NCI-H526 treated with DMSO at 0.1 percent for 48 hours (cell line): ENCODE measurements at places on chromosomes 4 and X.

- DNase-seq: no peak
Observed at GRCh38 chr4:100679926-100680325, 162.1 kb upstream of the EMCN start.

- DNase-seq: no peak
Observed at GRCh38 chr4:118363166-118363565, 10.4 kb upstream of the PRSS12 start.

DNA sequence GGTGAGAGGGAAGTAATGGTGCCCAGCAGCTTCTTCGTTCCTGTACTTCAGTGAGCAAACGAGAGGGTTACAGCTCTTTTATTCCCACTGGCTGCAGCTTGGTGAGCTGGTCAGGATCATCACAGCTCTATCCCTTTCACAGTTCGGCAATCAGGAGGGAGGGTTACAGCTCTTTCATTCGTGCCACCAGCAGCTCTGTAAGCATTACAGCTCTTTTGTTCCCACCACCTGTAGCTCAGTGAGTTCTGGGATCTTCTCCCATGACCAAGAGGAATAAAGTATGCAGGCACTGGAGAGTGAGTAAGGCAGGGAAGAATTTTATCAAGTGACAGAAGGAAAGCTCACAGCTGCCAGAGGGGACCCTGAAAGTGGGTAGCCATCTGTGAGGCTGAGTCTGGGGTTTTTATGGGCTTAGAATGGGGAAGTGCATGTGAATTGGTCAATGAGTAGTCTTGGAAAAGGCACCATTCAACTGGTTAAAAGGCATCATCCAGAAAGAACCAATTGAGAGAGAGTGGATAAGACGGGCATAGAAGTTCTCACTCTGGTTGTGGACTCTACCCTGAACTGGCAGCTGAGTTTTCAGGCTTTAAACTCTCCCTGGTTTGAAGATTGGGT is 123.7 kb downstream of the COX18 start:
- DNase-seq: no peak

GRCh38 chr4:182346675-182347375 is 103.6 kb downstream of the TENM3 start:
- DNase-seq: no peak

DNA sequence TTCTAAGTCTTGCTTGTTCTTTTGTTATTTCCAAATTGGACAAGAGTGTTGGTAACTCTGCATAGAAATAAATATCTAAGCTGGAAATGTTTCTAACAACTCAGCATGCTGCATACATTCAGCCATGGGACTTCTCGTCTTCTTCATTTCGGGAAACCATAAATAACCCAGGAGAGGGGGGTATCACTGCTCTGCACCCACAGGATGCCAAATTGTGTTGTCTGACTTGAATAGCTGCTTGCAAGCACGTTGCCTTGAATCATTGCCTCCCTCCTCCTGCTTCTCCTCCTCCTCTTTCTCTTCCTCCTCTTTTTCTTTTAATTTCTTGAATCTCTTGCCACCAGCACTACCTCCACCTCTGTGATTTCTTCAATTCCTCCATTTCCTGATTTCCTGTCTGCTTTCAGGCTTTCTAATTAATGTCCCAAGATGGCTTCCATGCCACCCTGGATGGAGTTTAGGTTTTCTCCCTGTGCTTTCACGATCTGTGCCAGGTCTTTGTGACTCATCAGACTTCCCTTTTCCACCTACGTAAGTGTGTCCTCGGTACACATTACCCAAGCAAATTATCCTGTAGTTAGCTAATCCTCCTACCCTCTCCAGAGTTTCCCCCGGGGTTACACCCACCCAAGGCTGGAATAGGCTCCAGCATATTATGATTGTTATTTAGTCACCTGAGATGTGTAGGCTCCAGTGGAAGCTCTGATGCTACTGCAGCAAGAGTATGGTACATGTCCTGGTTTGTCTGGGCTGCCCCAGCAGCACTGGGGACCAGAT is 122.6 kb upstream of the VCX3B start:
- DNase-seq: no peak

GRCh38 chr4:26709246-26709645 is 125.4 kb downstream of the TBC1D19 start:
- DNase-seq: no peak

DNA sequence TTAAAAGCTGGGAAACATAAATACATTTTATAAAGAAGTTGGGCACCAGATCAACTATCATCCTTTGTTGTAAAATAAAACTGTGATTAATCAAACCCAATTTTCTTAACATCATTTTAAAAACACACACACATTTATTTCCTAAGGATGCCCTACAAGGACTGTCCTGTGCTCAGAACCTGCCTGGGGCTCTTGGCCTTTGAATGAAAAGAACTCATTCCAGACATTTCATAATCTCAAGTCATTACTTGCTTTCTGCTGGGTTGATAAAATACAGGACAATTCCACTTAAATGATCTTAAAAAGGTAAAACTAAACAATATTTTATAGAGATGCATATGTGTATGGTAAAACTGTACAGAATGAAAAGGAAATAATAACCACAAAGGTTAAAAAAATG is 2.8 kb downstream of the SH3D19 start:
- no peak for DNase-seq

GRCh38 chrX:148474030-148474429 is 26.4 kb upstream of the AFF2 start:
- DNase-seq: no peak

GRCh38 chr4:151267822-151268535 is 9.0 kb upstream of the PRSS48 start:
- no peak for DNase-seq

DNA sequence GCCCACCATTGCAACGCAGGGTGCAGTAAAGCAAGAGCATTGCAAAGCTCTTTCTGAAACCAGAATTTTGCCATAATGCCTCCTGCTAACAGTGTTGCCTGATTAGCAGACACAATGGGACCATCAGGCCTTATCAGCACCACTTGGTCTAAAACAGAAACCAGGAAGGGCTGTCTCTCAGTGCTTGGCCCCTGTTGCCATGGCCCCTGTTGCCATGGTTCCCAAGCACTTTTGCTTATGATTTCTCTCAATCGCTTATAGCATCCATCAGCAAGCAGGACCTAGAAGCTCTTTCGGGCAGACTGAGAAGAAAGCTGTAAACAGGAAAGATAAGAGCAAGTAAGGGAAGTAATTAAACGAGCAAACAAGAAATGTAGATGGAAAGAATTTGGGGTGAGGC is 36.8 kb downstream of the RTL5 start:
- DNase-seq: no peak

- no peak for DNase-seq
Observed at GRCh38 chr4:149987330-149988086, 90.7 kb upstream of the DCLK2 start.

- no peak for DNase-seq
Observed at GRCh38 chr4:31598639-31599038, 878.5 kb downstream of the PCDH7 start.

GRCh38 chrX:373641-374471 is 12.9 kb downstream of the PPP2R3B start:
- no peak for DNase-seq
